ENCODE measurements at places on chromosomes 3 and 15.

GRCh38 chr3:58858126-58858525, 191.6 kb upstream of the FAM3D start:
- no peak for DNase-seq

DNA sequence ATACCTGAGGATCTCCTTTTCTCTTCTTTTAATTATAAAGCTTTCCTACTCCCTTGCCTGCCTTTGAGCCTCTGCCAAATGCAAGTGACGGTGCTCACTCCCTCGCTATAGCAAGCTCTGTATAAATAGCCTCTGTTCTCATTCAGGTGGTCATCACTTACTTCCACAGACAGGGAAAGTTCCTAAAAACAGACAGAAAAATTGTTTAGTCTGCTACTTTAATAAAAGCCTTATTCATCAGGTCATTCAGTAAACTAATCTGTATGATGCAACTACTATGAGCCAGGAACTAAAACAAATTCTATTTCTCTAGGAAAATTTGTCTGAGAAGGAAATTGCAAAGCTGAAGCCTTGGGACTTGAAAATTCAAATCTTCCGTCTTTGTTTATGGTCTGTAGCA, 10.2 kb upstream of the DLG1 start:
- DNase-seq = no peak

DNA sequence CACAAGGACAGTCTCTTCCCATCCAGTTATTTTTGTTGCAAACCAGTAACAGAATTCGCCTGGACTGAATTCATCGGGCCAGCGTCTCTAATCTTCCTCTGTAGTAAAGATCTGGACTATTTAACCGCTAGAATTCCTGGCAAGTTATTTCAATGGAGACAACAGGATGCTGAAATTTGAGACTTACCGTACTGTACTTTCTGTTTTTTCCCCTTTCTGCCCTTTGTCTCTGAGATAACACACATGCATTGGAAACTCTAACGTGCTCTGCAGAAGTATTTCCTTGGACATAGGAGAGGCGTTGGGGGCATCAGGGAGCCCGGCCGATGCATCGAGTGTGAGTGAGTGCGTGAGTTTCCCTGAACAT, 61.5 kb downstream of the ASB7 start:
- DNase-seq = no peak

DNA sequence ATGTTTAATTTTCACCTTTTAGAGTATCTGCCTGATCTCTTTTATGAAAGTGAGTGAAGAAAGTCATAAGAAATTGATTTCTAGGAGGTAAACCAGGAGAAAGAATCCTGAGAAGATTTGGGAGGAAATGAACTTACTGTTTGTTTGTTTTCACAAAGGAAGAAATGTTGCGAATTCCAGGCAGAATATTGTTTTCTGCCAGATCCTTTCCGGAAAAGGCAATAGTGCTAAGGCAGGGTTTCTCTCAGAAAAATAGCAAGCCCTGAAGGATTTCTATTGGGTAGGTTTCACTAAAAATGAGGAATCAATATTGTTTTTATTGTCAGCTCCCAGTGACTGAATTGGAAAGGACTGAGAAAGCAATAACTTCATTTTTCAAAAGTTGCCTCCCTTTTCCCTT, 85.7 kb upstream of the TGFBR2 start:
- no peak for DNase-seq

DNA sequence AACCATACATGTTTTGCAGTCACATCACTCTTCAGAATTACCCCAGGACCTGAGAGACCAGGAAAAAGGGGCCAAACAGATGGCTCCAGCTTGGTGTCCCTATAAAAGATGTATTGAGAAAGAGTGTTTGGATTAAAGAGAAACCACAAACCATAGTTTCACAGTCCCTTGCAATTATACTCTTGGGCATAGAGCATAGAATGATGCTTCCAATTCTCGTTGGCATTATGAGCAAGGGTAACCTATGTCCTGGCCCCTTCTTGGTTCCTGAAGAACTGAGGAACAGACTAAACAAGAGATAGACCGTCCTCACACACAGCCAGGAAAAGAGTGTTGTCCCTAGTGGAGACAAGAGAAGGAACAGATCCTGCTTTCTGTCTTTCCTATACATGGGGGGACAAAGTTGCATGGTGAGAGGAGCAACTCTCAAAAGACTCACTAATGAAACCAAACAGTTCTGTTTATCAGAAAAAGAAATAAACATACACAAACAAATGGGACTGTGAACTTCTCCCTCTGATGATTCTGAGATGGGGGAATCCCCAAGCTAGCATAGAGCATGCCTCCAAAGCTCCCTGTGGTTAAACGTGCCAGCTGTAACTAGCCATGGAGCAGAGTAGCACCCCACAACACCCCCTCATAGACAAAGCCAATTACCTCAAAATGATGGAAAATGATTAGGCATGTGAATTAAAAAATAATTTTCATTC, 908.6 kb downstream of the NTRK3 start:
- no peak for DNase-seq

GRCh38 chr3:192514081-192514753, 213.1 kb downstream of the FGF12 start:
- no peak for DNase-seq
